ENCODE measurements at places on chromosomes 5 and 9. TPM values are rescaled to one million over a fixed set of nuclear protein-coding genes. Genes with fewer than 3 reads are reported as not detected.
A peak's percentile ranks its signal among the peaks of the same experiment; 100 is the strongest.

DNA sequence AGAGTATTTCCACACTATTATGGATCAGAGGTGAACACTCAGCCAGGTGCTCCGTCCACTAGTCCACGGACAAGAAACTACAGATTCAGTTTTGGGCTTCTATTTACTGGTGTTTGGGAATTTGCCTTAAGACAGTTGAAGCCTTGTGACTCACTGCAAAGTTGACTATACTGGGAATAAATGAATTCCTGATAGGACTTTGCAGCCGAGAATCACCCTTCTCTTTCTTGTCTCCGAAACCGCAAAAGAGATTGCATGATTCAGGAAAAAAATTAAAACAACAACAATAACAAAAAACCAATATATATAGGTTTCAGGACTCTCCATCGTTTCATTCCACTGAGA is 716 bp downstream of the TMEM171 start:
- no peak for DNase-seq

GRCh38 chr5:172574871-172575223 is 66.2 kb upstream of the NEURL1B start:
- no peak for DNase-seq

DNA sequence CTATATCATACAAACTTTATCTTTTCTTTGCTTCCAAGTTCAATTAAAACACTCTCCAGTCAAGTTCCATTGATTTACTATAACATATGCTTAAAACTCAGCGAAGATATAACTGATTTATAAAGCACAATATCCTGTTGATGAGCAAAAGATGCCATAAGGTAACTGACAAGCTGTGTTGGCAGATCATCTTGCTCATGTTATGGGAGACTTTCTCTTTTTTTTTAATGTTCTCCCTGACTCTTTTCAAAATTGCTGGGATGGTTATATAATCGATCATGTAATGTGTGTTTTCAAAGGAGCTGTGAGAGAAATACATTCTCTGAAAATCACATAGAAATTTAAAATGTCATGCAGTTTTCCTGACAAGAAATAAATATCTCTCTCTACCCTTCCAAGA is 293.5 kb downstream of the MED10 start:
- no peak for DNase-seq

DNA sequence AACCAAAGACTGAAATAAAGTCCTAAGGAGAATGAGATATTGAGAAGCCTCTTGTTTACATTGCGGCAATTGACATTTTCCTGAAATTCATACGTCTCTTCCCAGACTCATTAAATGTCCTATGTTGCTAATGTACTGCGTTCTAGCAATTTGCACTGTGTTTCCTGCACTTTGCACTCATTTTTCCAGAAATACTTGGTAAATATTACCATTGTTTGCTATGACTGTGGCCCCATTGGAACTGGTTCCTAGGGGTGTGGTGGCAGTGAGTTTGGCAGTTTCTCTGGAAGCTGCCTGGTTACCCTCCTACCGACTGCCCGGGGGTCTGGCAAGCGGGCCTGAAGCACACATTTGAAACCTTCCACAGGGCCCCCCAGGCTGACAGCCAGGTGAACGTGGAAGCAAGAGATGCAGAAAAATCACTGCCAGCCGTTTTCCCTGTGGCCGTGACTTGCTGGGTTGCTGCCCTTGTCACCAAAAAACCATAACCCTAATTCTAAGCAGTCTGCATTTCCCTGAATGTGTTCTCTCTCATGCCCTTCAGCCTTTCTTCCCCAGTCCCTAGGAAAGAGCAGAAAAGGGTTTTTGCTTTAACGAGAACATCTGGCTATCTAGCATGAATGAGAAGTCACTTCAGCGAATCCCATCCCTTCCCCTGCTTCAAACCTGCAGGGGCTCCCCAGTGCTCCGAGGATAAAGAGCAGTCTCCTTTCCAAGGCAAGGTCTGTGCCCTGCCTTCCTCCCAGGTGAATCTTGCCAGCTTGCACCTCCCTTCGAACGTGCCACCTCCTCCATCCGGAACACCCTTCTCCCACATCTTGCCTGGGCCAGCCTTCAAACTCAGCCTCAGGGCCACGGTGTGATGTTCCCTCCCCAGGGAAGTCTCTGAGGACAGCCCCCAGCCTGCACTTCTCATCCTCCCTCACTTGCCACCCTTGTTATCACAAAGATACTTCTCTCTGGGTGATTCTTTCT is 84.2 kb downstream of the AK8 start:
- DNase-seq = no peak

GRCh38 chr5:180371949-180372348 is 18.8 kb upstream of the GFPT2 start:
- DNase-seq = no peak

- no peak for DNase-seq
These were observed 344.8 kb downstream of the MTRR start for GRCh38 chr5:8213701-8214240.

DNA sequence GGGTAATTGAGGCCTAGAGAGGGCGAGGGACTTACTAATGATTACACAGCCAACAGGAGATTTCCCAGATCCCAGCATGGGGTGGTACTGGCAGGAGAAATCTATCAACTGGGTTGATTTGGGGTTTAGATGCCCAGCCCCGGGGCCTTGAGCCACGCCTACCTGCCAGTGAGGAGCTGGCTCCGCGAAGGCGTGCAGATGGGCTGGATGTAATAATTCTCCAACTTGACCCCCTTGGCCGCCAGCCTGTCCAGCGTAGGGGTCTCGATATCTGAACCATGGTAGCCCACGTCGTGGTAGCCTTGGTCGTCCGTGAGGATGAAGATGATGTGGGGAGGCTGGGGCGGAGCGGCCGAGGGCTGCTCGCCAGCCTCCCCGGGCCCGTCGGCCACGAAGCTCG is 804 bp downstream of the ARSI start:
- peak; percentile 74 for DNase-seq

GRCh38 chr5:16313761-16314160 is 134.2 kb upstream of the MARCHF11 start:
- no peak for DNase-seq

DNA sequence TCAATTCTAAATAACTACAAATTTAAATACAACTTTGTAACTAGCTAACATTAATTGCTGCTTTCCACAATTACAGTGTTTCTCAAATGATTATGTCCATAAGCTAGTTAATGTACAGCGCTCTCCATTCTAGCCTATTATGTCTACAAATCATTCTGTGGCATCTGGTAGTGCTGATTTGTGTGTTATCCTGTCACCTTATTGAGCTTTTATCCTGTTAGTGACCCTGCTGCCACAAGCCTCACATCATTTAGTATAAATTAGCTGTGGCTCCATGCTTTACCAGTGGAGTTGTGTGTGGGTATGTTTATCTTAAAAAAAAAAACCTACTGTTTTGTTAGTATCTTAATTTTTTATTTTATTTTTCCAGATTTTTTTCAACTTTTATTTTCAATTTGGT is 112.6 kb upstream of the PJA2 start:
- DNase-seq = no peak

DNA sequence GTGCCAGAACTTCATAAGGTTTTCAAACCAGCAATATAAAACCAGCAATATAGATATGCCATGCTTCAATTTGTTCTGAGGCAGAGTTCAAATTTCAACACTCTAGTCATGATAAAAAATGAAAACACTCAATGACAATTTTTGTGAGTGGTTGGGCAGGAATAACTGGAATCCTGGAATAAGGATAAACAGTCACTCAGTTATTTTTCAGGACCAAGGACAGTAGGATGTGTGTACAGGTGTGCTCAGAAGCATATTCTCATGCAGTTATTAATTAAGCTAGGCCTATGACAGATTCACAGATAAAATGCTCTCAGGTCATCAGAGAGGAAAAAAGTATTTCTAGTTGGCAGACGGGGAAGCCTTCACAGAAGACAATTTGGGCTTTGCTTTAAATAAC is 117.3 kb upstream of the PPP2R2B start:
- no peak for DNase-seq

DNA sequence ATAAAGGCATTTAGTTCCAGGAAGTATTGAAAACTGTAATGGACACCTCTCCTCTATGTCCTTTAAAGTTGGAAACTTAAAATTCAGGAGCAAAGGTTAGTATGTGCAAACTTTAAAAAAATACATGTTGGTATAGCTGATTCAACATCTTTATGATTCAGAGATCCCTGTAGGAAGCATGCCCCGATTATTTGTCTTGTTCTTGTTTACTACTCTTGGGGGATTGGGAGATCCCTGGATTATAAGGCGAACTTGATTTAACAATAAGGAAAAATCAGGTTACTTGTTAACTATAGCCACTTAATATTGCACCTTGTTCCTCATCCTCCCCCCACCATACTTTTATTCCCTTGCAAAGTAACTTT is 1.7 kb downstream of the F2RL1 start:
- no peak for DNase-seq

GRCh38 chr5:37889612-37890317 is 49.9 kb upstream of the GDNF start:
- DNase-seq = no peak

DNA sequence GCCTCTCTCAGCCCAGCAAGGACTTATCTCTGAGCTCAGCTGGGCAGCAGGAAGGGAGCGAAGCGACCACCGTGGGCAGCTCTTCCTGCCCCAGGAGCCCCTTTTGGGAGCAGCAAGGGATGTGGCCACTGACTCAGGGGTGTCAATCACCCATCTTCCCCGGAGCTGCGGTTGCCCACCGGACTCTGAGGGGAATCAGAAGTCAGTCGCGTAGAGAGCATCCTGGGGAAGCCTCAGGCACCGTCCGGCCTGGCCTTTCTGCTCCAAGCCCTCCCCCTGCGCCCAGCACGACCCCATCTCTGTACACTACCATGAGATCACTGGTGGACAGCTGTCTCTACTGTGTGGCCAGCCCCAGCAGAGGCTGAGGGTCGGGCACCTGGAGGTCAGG is 24.6 kb downstream of the GFI1B start:
- DNase-seq = no peak

DNA sequence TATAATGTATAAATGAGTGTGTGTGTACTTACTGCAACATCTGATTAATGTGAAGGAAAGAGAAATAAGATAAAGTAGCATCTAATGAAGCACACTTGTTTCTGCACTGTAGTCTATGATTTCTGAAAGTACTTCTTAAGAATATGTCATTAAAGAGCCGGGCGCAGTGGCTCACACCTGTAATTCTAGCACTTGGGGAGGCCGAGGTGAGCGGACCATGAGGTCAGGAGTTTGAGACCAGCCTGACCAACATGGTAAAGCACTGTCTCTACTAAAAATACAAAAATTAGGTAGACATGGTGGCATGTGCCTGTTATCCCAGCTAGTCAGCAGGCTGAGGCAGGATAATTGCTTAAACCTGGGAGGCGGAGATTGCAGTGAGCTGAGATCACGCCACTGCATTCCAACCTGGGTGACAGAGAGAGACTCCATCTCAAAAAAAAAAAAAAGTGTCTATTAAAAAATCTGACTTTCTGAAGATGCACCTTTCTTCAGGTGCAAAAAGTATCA is 556.9 kb downstream of the PTPRD start:
- DNase-seq = no peak

DNA sequence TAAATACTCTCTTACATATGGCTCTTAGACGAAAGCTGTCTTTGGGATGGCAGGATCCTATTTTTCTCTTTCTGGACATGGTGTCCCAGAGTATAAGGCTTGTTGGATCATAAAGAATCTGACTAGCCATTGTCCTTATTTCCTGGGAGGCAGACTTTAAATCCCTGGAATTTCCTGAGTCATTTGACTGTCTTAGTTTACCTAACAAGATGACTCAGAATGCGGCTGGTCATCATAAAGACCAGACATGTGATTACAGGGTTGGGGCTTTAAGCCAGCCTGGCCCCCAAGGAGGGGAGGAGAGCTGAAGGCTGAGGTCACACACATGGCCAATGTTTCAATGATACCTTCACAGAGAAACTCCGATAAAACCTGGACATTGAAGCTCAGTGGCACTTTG is 37.2 kb downstream of the FAM240B start:
- no peak for DNase-seq

PAX5 gene
- not detected for total RNA-seq

TAF11L9 gene
- not detected for total RNA-seq

All from chondrocyte (in vitro differentiated cells).